ENCODE measurements at places on chromosomes 3 and 15. TPM values are rescaled to one million over a fixed set of nuclear protein-coding genes. Genes with fewer than 3 reads are reported as not detected.

The IL5RA gene
- not detected for total RNA-seq

The LMAN1L gene
- total RNA-seq: not detected

The SHC4 gene
- total RNA-seq: 3.0 TPM

The UROC1 gene
- total RNA-seq: not detected

The PLAAT1 gene
- total RNA-seq: not detected

The MYZAP gene
- total RNA-seq: not detected

The WDR49 gene
- total RNA-seq: not detected

The NRROS gene
- 37.5 TPM for total RNA-seq

- no peak for DNase-seq
- H3K4me1 ChIP-seq: peaks cover 2% of the 10 kb centered on the region
- H3K27ac ChIP-seq: no peak overlapping the region
- peaks cover 44% of the 10 kb centered on the region for H3K36me3 ChIP-seq
- H3K4me3 ChIP-seq: no peak overlapping the region
- no peaks in the 10 kb centered on the region for H3K27me3 ChIP-seq
Measured at GRCh38 chr3:33682770-33683169, 35.3 kb downstream of the CLASP2 start.

DNA sequence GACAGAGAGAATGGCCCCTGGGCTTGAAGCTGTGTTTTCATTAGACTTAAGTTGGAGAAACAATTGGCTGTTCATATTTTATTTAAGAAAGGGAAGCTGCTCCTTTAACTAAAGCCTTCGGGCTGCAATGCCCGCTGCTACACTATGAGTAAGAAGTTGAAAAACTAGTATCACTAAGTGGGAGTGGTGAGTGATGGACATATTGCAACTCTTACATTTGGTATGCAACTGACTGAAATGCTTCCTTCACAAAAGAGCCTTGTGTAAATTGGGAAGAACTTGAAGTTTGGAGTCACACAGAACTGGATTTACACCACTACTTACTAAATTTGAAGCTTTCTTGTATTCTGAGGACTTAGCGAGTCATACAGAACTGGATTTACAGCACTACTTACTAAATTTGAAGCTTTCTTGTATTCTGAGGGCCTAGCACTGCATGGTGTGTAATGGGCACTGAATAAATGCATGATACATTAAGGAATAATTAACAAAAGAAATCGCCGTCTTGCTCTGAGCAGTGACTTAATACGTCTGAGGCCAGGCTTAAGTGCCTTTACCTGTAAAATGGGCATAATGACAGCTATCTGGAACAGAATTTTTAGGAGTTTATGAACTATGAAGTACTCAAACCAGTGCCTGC, 149.5 kb downstream of the RYR3 start:
- no peak overlapping the region for H3K4me3 ChIP-seq
- no peak overlapping the region for H3K27ac ChIP-seq
- no peaks in the 10 kb centered on the region for H3K4me1 ChIP-seq

- H3K4me3 ChIP-seq: no peak overlapping the region
- H3K27ac ChIP-seq: no peak overlapping the region
- no peaks in the 10 kb centered on the region for H3K36me3 ChIP-seq
Measured at GRCh38 chr3:33105341-33105948, 8.4 kb upstream of the CRTAP start.

DNA sequence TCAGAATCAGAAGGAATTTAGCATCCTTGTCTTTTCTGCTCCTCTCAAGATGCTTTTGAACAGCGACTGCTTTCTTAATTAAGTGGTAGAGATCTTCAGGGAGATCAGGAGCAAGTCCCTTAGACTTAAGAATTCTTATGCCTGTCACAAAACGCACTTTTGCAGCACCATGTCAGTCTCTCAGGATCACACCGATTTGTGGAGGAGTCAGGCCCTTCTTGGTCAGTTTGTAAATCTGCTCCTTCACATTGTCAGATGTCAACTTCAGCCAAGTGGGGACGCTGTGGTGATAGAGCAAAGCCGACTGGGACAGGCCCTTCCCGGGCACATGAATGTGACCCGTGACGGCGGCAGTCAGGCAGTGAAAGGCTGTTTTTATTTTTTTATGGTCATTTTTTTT, 35.7 kb upstream of the MYZAP start:
- H3K27me3 ChIP-seq: peaks cover 23% of the 10 kb centered on the region
- no peaks in the 10 kb centered on the region for H3K36me3 ChIP-seq
- no peak overlapping the region for H3K4me3 ChIP-seq
- peaks cover 2% of the 10 kb centered on the region for H3K4me1 ChIP-seq
- H3K27ac ChIP-seq: no peak overlapping the region

- no peaks in the 10 kb centered on the region for H3K36me3 ChIP-seq
- H3K4me3 ChIP-seq: no peak overlapping the region
- H3K27ac ChIP-seq: no peak overlapping the region
- DNase-seq: no peak
Measured at GRCh38 chr3:188370081-188370830, 216.3 kb downstream of the LPP start.

- no peak overlapping the region for H3K27ac ChIP-seq
- no peak for DNase-seq
- H3K36me3 ChIP-seq: peaks cover 13% of the 10 kb centered on the region
- H3K4me1 ChIP-seq: peaks cover 13% of the 10 kb centered on the region
- H3K27me3 ChIP-seq: no peaks in the 10 kb centered on the region
Measured at GRCh38 chr3:115071601-115072000, 75.5 kb downstream of the ZBTB20 start.

- H3K36me3 ChIP-seq: no peaks in the 10 kb centered on the region
- no peak overlapping the region for H3K4me3 ChIP-seq
- no peak overlapping the region for H3K27ac ChIP-seq
- no peaks in the 10 kb centered on the region for H3K27me3 ChIP-seq
- no peaks in the 10 kb centered on the region for H3K4me1 ChIP-seq
Measured at GRCh38 chr3:84943379-84943778, 15.4 kb upstream of the CADM2 start.

DNA sequence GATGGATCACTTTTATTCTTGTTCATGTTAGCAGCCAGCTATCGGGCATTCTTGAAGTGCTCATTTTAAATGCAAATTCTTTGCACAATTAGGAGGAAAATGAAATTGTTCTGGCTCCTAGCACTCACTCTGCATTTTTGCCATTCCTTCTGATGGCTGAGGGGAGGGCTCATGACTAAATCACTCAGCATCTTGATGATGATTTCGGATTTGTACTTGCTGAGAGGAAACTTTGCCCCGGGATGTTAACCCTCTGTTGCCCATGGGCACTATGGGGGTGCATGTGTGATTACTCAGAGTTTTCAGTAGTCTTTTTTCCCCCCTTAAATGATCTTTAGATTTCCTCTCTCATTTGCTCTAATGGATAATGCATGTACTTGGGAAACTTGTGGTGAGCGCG, 299.6 kb upstream of the C2CD4B start:
- H3K4me3 ChIP-seq: no peak overlapping the region
- H3K27ac ChIP-seq: no peak overlapping the region
- H3K4me1 ChIP-seq: no peaks in the 10 kb centered on the region

- peak overlapping the region; percentile 55 for H3K4me3 ChIP-seq
- H3K27me3 ChIP-seq: no peaks in the 10 kb centered on the region
- H3K36me3 ChIP-seq: peaks cover 20% of the 10 kb centered on the region
- peak; percentile 59 for DNase-seq
- H3K27ac ChIP-seq: peak overlapping the region; percentile 82
- H3K4me1 ChIP-seq: peaks cover 33% of the 10 kb centered on the region
Measured at GRCh38 chr3:172562871-172563865, 39.9 kb upstream of the TNFSF10 start.

DNA sequence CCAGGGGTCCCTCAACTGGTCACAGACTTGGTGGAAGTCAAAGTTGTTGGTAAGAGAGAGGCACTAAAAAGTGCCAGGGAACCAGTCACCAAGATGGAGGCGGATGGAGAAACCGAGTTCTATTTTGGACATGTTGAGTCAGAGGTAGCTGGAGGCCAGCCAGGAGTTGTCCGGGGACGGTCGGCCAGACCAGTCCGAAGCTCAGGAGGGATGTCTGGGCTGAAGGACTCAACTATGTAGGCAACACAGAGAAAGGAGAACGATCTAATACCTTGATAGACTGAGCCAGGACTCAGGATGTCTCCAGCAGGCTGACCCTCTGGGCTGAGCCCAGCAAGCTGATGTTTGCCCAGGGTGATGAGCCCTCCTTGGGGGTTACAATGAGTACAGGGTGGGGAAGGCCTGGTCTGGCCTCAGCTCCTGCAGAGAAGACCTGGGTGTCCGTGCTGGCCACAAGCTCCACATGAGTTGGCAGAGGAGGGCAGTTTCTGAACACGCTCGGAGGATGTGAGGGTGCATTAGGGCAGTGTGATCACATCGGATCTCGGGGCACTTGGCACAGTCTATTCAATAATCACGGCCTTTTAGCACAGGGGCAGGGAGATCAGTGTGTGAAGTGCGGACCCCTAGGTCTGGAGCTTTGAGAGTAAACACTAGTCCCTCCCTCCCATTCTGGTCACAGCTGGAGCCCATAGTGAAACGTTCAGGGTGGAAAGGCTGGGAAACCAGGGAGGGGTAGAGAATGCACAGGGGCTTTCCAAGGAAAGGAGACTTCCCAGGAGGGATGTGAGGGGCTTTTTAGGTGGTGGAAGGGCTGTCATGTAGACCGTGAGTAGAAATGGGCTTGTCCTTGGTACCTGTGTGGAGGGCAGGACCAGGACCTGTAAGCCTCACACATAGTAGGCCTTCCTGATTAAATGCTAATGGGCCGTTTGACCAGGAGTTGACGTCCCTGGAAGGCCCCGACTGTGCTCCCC, 111.9 kb downstream of the ETFA start:
- H3K36me3 ChIP-seq: no peaks in the 10 kb centered on the region
- H3K27me3 ChIP-seq: no peaks in the 10 kb centered on the region
- DNase-seq: no peak
- H3K27ac ChIP-seq: no peak overlapping the region

GRCh38 chr3:24838533-24838932, 343.9 kb upstream of the THRB start:
- H3K4me1 ChIP-seq: no peaks in the 10 kb centered on the region
- no peak overlapping the region for H3K4me3 ChIP-seq
- no peak for DNase-seq
- H3K36me3 ChIP-seq: no peaks in the 10 kb centered on the region

- peaks cover 9% of the 10 kb centered on the region for H3K4me1 ChIP-seq
- H3K36me3 ChIP-seq: no peaks in the 10 kb centered on the region
- peak overlapping the region; percentile 76 for H3K27ac ChIP-seq
- peak overlapping the region; percentile 64 for H3K4me3 ChIP-seq
- peak; percentile 43 for DNase-seq
Measured at GRCh38 chr3:141686466-141687291, 51.4 kb upstream of the RNF7 start.

DNA sequence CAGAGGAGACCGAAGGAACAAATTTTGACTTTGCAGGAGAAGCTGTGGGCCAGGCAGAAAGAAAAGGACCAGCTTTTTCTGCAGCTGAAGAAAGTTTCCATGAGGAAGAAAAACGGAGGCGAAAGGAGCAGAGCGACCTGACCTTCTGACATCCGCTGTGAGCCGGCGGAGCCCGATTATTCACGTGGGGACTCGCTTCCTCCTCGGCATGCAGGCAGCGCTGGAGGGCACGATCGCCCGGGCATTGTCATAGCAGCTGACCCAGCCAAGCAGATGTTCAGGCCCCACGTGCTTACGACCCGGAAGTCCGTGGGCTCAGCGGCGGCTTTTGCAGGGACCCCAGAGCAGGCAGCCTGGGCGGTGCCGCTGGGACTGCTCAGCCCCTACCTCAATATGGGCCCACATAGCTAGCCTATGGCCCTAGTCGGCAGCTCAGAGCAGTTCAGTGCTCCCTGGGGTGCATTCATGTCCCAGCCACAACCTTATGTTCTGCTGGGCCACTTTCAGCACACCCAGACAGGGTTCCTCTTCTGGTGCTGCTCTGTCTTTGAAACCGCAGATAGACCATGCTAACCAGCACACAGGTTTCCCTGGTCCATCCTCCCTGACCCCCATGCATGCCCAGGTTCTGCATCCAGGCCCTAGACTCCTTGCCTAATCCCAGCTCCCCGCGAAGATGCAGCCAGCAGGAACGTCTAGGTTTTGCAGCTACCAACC, 10.5 kb upstream of the EIF4A2 start:
- peak overlapping the region; percentile 88 for H3K27ac ChIP-seq
- no peaks in the 10 kb centered on the region for H3K27me3 ChIP-seq
- H3K4me1 ChIP-seq: peaks cover 22% of the 10 kb centered on the region
- H3K4me3 ChIP-seq: peak overlapping the region; percentile 78

DNA sequence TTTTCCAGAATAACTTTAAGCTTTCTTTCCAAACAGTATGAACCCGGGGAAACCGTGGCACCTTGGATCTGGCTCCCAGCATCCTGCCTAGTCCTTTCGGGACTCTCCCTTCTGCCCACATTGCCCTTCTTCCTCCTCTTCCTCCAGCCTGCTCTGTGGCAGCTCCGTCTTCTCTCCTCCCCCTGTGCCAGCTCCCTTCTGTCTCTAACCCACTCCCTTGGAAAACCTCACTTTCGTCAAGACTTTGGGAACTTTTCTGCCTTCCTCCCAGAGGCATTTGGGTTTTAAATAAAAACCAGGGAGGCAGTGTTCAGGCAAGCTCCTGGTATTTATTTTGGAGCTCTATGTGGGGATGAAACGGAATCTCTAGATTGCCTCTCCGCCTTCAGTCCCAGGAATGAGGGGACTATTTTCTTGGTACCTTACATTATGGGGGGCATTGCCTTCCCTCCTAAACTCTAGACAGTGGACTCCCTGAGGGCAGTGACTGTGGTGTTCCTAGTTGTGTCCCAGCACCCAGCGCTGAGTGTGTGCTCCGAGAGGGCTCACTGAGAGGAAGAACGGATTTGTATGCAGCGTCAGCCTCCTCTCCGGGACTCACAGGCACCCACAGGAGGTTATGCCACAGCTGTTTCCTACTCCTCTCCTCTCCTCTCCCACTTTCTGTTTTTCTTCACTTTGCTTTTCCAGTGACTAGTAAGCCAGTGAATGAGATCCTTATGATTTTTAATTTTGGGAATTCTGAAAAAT, 105.4 kb upstream of the MRPS22 start:
- H3K27me3 ChIP-seq: peaks cover 44% of the 10 kb centered on the region
- DNase-seq: no peak
- no peaks in the 10 kb centered on the region for H3K4me1 ChIP-seq

DNA sequence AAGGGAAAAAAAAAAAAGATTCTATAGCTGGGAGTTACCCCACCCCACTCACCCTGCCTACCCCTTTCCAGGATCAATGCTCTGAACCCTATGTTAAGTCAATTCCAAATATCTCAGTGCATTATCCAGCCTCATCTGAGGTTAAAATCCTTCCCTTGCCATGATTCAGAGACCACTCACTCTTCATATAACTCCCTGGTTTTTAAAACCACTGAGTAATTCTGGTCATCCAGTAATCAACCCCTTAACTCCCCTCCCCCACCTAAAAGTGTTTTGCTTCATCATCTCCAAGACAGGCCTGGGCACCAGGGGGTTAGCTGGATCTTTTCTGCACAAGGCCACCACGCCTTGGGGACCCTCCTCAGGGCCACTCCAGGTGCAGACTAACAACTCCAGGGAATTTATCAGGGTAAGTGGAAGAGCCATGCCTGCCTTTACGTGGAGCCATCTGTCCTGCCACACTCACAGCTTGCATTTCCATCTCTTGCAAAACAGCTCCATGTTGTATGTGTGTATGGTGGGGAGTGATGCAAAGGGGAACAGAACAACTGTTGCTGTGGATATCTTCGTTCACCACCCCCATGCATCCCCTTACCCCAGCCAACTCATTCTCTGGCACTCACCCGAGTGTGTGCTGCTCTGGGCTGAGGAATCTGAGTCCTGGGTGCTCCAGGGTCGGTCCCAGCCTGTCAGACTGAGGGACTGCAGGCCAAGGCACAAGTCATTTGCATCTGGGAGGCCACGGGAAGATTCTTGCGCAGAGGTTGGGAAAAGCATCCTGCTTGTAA, 30.7 kb upstream of the RPS17 start:
- H3K27ac ChIP-seq: no peak overlapping the region
- DNase-seq: no peak
- no peaks in the 10 kb centered on the region for H3K4me1 ChIP-seq
- H3K27me3 ChIP-seq: peaks cover 27% of the 10 kb centered on the region
